ENCODE measurements at places on chromosomes 5 and 9. TPM values are rescaled to one million over a fixed set of nuclear protein-coding genes. Genes with fewer than 3 reads are reported as not detected.

The PCDHGA9 gene
- total RNA-seq = 4.5 TPM

The GRXCR2 gene
- total RNA-seq = not detected

The EGFLAM gene
- 1.3 TPM for total RNA-seq

The DIPK1B gene
- 0.30 TPM for total RNA-seq

The PKD2L2 gene
- total RNA-seq = not detected

The HRCT1 gene
- total RNA-seq = 0.51 TPM

The KIAA1191 gene
- 103 TPM for total RNA-seq

The PCDHB4 gene
- under 0.01 TPM for total RNA-seq

The FNIP1 gene
- 61.7 TPM for total RNA-seq

The PCDHGB1 gene
- 3.3 TPM for total RNA-seq

The TAL2 gene
- not detected for total RNA-seq

The PPP3R2 gene
- not detected for total RNA-seq

The PCA3 gene
- total RNA-seq = not detected

The NFIB gene
- total RNA-seq = 16.4 TPM

The HTR4 gene
- total RNA-seq = not detected

The IFNA13 gene
- not detected for total RNA-seq

The HAPLN1 gene
- total RNA-seq = 24.8 TPM

The ACSL6 gene
- total RNA-seq = under 0.01 TPM

The PCDHA10 gene
- total RNA-seq = 0.23 TPM

The GKAP1 gene
- total RNA-seq = 0.55 TPM

The SPATA6L gene
- total RNA-seq = 0.18 TPM

The SLC6A18 gene
- total RNA-seq = not detected

All from smooth muscle cell of the umbilical artery (primary cell).